ENCODE measurements at places on chromosomes 6 and 20. TPM values are rescaled to one million over a fixed set of nuclear protein-coding genes. Genes with fewer than 3 reads are reported as not detected.
A peak's percentile ranks its signal among the peaks of the same experiment; 100 is the strongest.

Gene PRDM13
- not detected for polyA plus RNA-seq

DNA sequence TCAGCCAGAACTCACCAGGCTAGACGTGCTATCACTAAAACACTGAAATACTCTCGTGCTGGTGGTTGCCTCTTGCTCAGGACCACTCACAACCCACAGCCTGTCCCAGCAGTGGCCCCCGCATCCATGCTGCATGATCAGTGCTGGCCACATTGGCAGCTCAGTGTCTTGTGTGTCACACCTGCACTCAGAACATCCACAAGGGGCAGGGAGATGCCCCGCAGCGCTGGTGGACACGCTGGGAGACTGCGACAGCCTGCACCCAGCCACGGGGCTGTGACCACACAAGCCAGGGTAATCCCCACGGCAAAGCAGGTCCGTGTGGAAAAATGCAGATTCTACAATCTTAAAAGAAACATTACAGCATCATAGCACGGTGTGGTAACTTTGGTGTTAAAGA is 23.9 kb upstream of the APMAP start:
- no peak for DNase-seq

GRCh38 chr20:23090147-23090546 is 4.0 kb upstream of the CD93 start:
- DNase-seq: no peak

DNA sequence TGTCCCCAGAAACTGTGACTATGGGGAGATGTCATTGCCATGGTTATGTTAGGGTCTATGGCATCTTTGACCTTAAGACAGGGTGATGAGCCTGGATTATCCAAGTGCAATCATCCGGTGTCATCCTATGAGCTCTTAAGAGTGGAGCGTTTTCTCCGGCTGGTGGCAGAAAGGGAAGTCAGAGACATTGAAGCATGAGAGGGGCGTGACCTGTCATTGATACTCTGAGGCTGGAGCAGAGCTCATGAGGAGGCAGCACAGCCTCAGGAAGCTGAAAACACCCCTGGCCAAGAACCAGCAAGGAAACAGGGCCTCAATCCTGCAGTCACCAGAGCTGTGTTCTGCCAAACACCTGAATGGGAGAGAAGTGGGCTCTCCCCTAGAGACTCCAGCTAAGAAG is 59.6 kb downstream of the ANKRD60 start:
- no peak for DNase-seq

DNA sequence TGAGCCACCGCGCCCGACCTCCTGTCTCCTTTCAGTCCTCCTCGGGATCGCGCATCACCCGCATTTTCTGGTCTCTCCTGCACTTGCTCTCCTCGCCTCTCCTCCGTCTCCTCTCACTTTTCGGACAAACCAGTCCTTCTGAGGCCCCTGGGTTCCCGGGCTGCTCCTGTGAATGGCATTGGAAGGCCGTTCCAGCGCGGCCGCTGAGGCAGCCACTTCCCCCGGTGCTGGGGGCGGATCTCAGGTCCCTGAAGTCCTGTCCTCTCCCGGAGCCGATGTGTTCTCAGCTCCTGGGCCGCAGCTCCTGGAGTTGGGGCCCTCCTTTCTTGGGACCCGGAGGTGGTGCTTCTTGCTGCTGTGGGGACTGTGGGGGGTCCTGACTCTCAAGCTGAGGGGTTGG is 803 bp downstream of the MICB start:
- DNase-seq: peak; percentile 31

All from hepatocyte (in vitro differentiated cells).